ENCODE measurements at places on chromosomes 13 and 19.

- DNase-seq: no peak
Measured at GRCh38 chr13:36192166-36192565, 22.2 kb downstream of the SOHLH2 start.

- peak; percentile 25 for DNase-seq
Measured at GRCh38 chr19:14118165-14119051, 846 bp upstream of the PRKACA start.

DNA sequence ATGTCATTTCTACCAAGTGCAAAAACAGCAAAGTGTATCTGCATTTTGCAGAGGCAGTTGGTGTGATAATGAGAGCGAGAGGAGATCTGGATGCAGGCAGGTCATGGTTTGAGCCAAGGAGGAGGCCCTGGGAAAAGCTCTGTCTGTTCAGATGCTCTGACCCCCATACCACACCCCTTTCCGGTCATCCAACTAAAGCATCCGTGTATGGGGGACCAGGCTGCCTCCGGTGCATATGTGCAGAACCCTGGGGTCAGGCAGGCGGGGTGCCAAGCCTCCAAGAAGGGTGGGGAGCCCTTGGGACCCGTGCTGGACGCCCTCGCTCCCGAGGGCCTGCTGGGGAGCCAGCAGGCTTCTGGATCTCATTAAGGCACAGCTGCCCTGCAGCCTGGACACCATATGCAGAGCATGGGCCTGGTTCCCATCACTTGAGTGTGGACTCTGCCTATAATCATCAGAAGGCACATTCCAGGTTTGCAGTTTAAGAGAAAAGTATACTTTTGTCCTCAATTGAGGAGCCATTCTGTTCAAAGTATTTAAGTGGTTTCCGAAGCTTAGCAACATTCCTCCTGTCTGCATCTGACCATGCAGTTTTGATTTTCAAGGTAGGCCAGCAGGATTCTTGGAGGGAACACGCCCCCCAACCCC, 56.1 kb downstream of the ALOX5AP start:
- DNase-seq: no peak

DNA sequence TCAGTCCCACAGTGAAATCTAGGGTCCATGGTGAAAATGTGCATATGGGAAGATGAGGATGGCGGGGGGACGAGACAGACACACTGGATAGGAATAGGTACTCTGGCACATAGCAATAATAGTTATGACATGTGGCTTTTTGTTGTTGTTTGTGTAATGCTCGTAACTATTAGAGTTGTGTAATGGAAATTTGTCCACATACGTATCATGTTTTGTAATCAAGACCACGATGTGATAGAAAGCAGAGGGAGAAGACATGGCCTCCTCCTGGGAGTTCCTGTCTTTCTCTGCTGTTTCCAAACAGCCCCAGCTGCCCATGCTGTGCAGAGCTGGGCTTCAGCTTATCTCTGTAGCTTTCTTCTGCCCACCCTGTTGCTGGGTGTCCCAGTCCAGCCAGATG, 185.3 kb upstream of the TMTC4 start:
- DNase-seq: no peak

GRCh38 chr13:97423300-97424045, 10.5 kb upstream of the RAP2A start:
- no peak for DNase-seq

DNA sequence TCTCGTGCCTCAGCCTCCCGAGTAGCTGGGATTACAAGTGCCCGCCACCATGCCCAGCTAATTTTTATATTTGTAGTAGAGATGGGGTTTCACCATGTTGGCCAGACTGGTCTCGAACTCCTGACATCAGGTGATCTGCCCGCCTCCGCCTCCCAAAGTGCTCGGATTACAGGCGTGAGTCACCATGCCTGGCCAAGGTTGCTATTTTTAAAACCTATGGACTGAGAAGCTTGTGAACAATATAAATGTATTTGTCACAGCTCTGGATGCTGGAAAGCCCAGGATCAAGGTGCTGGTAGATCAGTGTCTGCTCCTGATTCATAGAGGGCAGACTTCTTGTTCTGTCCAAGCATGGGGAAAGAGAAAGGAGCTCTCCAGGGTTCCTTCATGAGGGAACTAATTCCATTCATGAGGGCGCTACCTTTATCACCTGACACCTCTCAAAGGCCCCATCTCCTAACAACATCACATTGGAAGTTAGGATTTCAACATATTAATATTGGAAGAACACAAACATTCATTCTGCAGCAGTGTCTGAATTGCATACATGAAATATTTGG, 16.1 kb downstream of the CARD8 start:
- no peak for DNase-seq

DNA sequence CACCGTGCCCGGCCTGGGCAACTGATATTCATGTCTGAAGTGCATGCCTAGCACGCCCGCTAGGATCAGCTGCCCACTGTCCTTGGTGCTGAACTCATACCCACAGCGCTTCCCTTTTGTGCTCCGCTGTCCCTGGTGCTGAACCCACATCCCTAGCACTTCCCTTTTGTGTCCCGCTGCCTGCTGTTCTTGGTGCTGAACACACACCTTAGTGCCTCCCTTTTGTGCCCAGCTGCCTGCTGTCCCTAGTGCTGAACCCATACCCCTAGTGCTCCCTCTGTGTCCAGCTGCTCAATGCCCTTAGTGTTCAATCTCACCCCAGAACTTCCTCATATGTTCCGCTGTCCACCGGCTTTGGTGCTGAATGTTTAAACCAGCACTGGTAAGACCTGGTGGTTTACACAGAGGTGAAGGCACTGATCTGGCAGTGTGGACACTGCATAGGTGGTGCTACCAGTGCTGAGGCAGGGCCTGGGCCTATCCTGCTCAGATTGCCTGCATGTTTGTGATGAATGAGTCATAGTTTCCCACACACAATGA, 26.3 kb upstream of the SIGLEC11 start:
- DNase-seq: peak; percentile 76
